ENCODE measurements at places on chromosomes 12 and 14.

DNA sequence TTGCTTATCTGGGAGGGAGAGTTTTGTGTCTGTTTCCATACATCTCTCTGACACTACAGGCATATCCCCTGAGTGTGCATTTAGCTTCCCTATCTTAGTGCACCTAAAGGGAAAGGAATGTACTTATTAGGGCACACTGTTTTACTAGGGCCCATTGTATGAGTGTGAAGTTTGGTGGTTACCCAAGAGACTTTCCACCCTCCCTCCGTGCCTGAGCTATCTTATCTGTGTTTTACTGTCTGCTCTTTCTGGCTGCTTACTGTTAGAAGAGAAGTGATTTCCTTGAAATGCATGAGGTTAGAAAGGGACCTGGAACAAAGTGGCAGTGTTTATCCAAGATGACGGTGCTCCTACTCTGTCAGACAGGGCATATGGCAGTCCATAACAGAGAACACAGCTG, 8.5 kb upstream of the SVOP start:
- DNase-seq: no peak

DNA sequence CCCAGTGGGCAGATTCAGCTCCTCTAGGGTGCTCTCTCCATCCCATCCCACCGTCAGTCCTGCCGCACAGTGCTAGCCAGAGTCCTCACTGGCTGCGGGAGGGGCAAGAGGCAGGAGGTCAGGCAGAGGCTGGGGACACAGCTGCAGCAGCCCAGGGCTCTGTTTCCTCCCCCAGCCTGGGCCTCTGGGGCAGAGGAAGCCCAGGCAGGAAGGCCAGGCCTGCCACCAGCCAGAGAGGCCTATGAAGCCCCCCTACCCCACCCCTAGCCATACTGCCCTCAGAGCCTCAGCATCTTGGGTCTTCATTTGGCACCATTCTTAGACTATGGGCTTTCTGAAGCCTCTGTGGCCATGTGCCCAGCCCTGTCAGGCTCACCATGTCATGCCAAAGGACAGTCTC, 3.4 kb downstream of the ACVRL1 start:
- DNase-seq: no peak

DNA sequence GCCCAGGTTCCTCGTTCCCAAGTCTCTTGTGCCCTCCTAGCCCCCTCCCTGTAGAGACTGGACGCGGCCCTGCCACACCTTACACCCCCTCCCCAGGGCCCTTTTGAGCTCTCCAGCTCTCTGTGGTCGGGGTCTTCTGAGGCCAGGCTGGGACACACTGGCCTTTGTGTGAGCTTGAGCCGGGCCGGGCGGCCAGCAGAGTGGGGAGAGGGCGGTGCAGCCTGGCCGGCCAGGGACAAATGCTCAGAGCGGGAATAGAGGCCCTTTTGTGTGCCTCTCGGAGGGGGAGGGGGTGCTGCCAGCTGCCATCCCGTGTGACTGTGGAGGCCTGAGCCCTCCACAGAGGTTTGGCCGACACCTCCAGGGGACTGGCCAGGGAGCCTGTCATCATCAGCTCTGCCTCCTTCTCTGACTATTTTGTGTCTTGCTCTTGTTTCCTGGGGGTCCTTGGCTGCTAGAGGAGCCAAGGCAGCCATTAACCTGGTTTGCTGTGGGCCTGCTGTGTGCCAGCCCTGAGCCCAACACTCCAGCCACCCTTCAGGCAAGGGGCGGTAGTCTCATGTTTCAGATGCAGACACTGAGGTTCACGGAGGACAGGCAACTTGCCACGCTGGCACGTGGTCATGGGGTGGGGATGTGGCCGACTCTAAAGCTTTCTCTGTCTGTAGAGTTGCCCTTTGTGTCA, 13.6 kb downstream of the FAM222A start:
- DNase-seq: no peak

DNA sequence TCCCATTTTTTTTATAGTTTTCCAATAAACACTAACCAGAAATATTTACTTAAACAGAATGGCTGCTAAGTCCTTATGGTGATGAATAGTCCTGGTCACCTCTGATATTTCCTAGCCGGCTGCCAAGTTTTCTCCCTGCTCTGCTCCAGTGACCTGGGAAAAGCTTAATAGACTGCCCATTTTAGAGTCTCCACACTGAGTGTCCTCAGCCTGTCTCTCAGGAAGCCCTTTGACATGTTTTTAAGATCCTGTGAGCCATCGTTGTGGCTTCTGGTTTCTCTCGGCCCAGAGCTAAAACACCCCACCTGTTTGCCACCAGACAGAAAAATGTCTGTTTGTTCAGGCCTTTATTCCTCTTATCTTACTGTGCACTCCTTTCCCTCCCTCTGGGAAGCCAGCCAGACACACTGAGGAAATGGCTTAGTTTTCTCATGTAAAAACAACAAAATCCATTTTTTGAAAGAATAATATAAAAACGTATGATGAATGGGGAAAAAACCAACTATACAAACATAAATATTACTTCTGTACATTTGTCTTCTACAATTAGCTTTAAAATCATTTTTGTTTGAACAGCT, 25.4 kb upstream of the ALDH2 start:
- DNase-seq: no peak

DNA sequence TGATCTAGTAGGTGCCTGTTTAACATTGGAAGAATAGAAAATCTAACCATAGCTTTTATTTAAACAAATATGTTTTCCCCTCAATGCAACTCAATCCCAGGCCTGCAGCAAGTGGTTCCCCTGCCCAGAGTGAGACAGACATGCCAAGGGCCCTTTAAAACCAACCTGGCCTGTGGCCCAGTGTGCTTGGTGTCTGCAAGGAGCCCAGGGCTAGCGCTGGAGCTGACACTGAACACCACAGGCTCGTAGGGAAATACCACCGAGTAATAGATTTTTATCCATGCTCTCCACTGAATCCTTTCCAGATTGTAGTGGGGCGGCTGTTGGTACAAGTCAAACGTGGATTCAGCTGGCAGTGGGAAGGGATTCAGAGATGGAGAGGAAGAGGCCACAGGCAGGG, 95.6 kb upstream of the NRXN3 start:
- no peak for DNase-seq
